ENCODE measurements at places on chromosomes 4 and X.

DNA sequence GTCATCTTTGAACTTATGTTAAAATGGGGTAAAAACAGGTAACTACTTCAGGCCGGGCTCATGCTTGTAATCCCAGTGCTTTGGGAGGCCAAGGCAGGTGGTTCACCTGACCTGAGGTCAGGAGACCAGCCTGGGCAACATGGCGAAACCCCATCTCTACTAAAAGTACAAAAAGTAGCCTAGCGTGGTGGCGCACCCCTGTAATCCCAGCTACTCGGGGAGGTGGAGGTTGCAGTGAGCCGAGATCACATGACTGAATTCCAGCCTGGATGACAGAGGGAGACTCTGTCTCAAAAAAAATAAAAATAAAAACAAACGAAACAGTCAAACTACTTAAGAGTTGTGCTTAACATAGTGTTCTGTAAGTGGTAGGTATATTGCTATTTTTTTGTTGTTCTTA lies 2.5 kb downstream of the DDX3X start:
- no peak for DNase-seq

GRCh38 chr4:94567811-94568210 lies 116.1 kb downstream of the PDLIM5 start:
- DNase-seq, result no peak

GRCh38 chr4:44927399-44928380 lies 201.3 kb upstream of the GNPDA2 start:
- DNase-seq, result no peak

- no peak for DNase-seq
Measured at GRCh38 chr4:16082426-16083240, 1.2 kb downstream of the PROM1 start.

DNA sequence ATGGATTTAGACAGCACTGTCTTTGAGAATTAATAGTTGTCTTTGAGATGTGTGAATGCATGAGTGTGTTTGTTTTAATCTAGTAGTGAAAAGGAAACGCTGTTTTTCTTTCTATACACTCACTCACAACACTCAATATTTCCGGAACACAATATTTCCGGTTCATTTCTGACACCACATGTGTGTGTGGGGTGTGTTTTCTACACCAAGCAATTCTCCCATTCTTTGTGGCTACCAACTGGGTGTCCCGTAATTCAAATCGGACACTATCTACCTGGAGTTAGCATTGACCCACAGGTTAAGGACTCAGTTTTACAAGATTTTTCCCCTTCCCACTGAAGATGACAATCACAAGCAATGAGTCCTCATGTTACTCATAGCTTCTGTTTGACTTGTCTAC lies 113.9 kb downstream of the SNCA start:
- DNase-seq, result no peak

Data from dorsolateral prefrontal cortex (tissue), 122 donors.